Metanephros (tissue), 2 donors: ENCODE measurements at places on chromosomes 2 and 18. TPM values are rescaled to one million over a fixed set of nuclear protein-coding genes. Genes with fewer than 3 reads are reported as not detected.

TEX261 gene
- 33.7 TPM for total RNA-seq

LOXHD1 gene
- 2.2 TPM for total RNA-seq

TUBB8B gene
- not detected for total RNA-seq

ANXA4 gene
- 65.8 TPM for total RNA-seq

ATP6V1B1 gene
- total RNA-seq: 73.2 TPM

CCDC178 gene
- 2.9 TPM for total RNA-seq

COL5A2 gene
- 147 TPM for total RNA-seq

MYO7B gene
- total RNA-seq: 21.7 TPM

ALLC gene
- total RNA-seq: not detected

TACR1 gene
- 0.82 TPM for total RNA-seq

PLA2R1 gene
- total RNA-seq: 54.5 TPM

SIGLEC15 gene
- 0.41 TPM for total RNA-seq
